Neural progenitor cell (in vitro differentiated cells): ENCODE measurements at places on chromosomes 7 and 10. TPM values are rescaled to one million over a fixed set of nuclear protein-coding genes. Genes with fewer than 3 reads are reported as not detected.

DNA sequence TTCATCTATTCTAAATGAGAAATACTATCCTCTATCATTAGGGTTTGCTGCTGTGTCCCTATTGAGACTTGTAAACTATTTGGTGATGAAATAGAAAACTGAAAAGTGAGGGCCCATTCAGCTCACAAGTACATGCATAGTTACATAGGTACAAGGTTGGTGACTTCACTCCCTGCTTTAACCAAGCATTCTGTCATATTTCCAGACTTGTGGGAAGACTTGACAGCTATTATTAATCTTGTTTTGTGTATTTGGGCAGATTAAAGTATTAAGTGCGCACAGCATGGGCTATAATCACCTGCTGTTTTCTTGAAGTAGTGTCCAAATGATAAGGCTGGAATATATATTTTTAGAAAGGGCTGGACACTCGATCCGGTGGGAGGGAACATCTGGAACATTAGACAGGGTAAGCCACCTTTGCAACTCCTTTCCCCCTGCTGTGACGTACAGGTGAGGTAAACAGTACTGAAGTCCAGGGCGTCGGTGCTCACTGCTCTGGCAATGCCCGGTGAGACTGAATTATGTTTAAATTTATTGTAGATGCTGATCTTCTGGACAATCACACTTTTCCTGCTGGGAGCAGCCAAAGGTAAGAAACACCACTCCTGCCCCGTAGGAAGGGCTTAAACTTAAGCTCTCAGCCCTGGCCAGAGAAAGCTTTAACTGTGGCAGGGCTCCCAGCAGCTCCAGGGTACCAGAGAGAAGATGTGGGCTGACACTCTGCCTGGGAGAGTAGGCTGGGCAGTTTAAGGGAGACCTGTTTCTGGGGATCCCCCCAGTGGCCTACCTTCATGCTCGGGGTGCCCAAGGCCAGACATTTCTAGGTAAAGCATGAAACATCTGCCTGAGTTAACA is at the start of gene PNLIPRP1:
Gene PNLIPRP1 (plus strand): TSS at position 370 of the 855 bp plus-strand sequence. CDS start 171 bp downstream, at position 541.
- no peak for DNase-seq

DNA sequence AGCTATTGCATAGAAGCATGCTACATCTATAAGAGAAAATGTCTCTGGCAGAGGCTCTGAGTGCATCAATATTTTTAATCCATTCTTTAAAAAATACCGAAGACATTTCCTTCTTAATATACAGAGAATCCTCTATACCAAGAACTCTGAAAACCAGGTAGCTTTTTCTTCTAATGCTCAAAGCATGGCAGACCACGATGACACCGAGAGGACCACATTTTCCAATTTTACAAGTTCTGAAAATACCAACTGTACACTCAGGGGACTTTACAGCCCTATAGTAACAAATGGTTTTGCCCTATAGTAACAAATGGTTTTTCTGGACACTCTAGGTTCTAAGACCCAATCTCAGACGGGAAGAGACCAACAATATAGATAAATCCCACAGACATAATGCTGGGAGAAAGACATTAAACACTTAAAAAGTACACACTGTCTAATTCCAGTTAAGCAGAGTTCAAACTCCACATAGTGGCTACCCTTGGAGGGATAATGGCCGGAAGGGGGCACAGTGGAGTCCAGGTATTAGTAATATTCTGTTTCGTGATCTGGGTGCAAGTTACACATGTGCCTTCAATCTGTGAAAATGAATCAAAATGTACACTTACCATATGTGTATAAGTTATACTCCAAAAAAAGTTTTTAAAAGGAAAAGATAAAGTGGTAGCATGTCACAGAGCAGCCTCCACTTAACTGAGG is 26.2 kb downstream of the CCDC6 start:
- no peak for DNase-seq

The BAMBI gene
- total RNA-seq, result 2.2 and 3.2 TPM in 2 replicates

GRCh38 chr10:63666836-63667383 is 145.7 kb downstream of the REEP3 start:
- DNase-seq, result no peak

The PRR15 gene
- total RNA-seq, result 0.77 and 1.7 TPM in 2 replicates

The ZC3HAV1 gene
- 9.7 and 11.0 TPM in 2 replicates for total RNA-seq

The SFRP5 gene
- total RNA-seq, result not detected in 2 replicates

The PTPRZ1 gene
- total RNA-seq, result 119 and 154 TPM in 2 replicates

The IKZF1 gene
- 0.11 and 0.19 TPM in 2 replicates for total RNA-seq

DNA sequence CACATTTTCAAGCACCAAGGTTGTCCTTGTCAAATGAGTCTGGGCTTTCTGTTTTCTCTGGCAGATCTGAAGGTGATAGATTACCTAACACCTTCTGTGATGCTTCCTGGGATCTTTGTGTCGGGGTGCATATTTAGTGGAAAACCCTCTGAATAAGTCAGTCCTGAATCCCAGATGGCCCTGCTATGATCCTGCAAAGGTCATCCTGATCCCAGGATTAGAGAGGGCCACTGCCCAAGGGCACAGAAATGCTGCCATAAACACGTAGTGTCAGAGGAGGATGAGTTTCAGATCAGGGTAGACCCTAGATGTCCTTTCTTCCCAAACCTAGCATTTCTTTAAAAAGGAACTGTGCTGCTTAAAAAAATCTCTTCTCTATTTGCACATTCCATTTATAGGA is 19.0 kb downstream of the AGR2 start:
- no peak for DNase-seq

The TMEM26 gene
- not detected in 2 replicates for total RNA-seq

The WNT2 gene
- not detected in 2 replicates for total RNA-seq

The TMEM213 gene
- total RNA-seq, result not detected in 2 replicates
